ENCODE measurements at places on chromosomes 4 and X.

DNA sequence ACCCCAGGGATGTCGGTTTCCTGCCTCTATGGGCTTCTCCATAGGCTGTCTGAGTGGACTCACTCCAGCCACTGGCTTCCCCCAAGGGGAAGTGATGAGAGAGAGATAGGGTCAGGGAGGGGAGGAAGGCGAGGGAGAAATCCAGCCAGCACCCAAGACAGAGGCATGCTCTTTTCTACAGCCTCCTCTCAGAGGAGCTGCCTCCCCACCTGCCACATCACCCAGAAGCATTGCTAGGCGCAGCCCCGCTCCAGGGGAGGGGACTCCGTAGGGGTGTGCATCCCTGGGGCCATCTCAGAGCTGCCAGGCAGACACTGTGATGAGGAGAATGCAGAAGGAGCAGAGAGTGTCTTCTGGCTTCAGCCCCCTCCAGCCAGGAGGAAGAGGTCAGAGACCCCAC lies 109.5 kb upstream of the NKX1-1 start:
- DNase-seq: no peak

DNA sequence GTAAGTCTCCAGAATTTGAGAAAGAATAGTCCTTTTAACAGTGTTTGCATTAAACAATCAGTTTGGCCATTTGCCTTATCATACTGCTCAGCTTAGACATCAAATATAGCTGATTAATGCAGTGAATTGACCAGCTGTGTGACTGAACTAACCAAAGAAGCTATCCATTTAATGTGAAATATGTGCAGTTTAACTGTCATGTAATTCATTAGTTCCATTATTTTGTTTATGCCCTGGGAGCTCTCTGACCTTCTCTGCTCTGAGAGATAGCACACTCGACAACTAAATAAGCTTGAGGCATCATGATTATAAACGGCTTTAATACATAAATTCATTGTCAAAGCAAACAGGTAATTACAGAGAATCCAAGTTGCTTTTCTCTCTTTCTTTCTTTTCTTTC lies 324.3 kb upstream of the PCDH7 start:
- no peak for DNase-seq

DNA sequence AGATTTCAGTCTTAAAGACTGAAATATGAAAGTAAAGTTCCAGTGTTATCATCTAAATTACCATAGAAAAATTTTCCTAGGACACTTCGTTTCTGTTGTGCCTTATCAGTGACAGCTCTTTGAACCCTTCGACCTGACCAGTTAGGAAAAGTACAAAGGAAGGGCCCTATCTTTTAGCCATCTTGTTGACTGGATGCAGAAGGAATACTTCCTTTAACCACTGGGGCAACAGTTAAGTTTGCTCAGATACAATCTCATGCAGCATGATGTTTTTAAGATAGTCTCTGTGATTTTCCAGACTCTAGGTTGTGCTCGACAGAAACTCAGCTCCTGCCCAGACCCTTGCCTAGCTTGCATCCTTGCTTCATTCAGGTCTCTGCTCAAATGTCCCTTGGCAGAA lies 210.5 kb upstream of the RPS6KA3 start:
- no peak for DNase-seq

DNA sequence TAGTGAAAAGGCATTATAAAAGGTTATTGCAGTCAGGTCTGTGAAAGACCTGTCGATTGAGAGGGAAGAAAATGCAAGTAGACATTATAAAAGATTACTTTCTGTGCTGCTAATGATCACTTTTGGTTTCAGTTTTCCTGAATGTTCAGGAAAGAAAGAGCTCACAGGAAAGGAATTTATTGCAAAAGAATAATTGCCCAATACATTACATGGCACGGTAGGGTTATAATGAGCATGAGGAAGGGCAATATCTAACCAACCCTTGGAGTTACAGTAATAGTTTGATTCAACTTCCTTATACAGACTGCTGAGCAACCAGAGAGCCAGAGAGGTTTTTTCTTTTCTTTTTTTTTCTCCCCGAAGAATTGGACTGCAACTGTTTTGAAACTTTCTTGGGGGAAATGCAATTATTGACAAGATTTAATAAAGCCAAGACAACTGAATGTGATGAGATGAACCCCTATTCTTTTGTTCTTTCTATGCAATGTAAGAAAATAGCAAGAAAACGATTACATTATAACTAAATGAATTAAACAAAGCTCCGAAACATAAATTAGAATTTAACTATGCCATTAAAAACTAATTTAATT lies 247.0 kb downstream of the C4orf33 start:
- DNase-seq: peak; percentile 80

DNA sequence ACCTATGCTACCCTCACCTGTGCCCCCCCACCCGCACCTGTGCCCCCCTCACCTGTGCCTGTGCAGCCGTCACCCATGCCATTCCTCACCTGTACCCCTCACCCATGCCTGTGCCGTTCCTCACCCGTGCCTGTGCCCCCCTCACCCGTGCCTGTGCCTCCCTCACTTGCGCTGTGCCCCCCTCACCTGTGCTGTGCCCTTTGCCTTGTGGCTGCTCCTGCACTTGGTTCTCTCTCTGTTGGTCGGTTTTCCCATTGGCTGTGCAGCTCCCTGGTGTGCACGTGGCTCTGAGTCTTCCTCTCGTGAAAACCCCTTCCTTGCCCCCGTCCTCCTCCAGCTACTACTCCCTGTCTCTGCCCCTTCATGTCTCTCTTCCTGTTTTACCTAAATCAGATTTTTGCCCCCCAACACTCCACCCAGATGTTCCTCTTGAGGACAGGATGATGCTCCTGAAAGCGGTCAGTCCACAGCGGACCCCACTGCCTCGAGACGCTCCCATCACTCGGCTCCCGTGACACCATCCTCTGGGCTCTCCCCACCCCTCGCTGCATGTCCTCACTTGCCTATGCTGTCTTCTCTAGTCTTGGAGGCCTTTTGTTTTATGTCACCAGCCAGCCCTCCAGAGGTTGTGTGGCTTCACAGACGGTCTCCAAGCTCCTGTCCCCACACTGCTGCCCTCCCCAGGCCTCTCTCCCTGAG lies 6.8 kb downstream of the MAEA start:
- no peak for DNase-seq

- DNase-seq: no peak
Measured at GRCh38 chr4:94828882-94829281, 71.1 kb downstream of the BMPR1B start.

DNA sequence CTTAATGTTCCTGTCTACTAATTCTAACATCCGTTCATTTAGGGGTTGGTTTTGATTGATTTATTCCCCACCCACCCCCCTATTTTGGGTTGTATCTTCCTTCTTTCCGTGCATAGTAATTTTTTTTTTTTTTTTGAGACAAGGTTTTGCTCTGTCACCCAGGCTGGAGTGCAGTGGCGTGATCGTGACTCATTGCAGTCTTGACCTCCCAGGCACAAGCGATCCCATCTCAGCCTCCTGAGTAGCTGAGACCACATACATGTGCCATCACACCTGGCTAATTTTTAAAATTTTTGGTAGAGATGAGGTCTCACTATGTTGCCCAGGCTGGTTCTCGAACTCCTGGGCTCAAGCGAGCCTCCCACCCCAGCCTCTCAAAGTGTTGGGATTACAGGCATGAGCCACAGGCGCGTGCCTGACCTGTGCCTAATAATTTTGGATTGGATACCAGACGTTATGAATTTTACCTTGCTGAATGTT lies 79.9 kb downstream of the ZFX start:
- DNase-seq: no peak

- DNase-seq: no peak
Measured at GRCh38 chrX:107730991-107731766, 44.4 kb downstream of the TSC22D3 start.

- no peak for DNase-seq
Measured at GRCh38 chrX:16526003-16526402, 124.0 kb upstream of the S100G start.

DNA sequence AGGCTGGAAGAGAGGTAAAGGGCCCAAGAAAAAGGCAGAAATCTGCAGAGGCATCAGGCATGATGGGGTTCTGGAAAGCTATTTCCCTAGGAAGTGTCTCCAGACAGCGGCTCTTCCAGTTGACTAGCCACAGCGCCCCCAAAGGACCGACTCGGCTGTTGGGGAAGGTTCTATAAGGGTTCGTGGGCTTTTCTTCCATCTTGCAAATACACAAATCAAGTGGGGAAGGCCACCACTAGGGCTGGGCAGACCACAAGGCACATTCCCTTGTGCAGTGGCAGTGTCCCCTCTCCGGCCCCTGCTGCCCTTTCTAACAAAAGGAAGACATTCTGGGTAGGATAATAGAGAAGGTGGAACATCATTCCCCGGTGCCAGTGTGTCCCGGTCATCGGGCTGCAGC lies 18.2 kb downstream of the BCOR start:
- no peak for DNase-seq

GRCh38 chr4:40349561-40350198 lies 14.5 kb downstream of the CHRNA9 start:
- no peak for DNase-seq

DNA sequence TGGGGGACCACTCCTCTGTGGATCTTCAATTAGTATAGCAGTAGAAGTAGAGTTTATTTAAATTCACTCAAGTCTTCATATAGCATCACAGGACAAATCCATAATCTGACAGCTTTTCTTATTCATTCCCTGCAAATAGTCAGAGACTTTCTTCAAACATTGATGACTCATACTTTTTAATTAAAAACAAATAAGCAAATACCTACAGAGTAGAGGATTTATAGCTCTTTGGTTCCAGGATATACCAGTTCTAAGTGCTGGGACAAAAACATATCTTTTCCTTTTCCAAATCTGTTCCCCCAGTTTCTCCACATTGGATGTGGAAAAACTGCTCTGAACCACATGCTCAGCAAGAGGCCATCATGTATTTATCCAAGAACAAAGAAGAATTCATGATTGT lies 24.1 kb downstream of the EMCN start:
- DNase-seq: peak; percentile 38

GRCh38 chr4:78601013-78601412 lies 49.4 kb downstream of the ANXA3 start:
- no peak for DNase-seq

GRCh38 chr4:8311101-8312068 lies 41.8 kb downstream of the HTRA3 start:
- no peak for DNase-seq

- no peak for DNase-seq
Measured at GRCh38 chr4:150997141-150997540, 17.9 kb downstream of the LRBA start.

DNA sequence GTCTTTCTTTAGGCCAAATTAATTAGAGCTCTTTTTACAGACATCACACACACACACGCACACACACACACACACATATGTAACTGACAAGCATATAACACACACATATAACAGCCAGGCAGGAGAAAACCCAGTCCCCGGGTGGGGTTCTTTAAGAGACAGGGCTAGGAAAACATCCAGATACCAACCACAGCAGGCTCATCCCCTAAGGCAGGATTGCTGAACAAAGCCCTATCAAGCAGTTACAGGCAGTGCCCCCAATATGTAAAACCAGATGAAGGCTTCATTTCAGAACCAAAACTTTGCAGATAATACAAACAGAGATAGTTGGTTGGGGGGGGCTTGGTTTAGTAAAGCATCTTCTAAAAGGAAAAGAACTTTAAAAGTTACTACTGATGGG lies 18.0 kb upstream of the FAM47E start:
- no peak for DNase-seq

DNA sequence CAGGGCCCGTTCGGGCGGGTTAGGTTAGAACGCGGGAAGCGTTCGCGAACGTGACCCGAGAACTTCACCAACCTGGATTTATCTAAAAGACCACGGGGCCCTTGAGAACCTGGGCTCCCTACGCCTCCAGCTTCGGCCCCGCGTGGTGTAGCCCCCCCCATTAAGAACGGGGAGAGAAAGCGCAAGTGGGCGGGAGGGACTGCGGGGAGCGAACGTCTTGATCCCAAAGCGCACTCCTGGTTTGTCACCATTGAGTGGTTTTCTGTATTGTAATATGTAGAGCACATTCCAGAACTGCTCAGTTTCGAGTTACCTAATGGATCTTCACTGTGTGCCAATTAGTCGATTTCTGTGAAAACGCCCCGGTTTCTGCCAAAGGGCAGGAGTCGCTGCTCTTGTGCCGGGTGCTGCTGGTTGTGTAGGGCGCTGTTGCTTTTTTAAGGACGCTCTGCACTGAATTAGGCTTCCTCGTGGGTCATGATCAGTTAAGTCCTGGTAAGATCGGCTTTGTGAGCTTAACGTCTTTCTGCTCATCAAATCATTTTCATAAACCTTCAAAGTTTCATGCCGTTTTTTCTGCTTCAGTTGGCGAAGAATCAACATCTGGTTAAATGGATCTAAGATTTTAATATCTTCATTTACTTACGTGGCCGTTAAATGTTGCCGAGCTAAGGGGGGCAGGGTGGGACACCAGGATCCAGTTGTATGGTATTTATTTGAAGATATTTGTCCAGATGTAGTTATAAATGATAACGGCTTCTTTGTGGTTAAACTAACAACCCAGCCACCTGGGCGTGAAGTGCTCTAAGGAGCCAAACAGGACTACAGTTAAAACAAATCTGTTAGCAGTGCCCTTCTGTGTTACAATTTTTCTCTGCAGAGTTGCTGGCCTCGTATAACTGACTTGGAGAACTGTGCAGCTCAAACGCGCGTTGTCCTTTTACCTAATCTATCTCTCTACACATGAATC lies 809 bp downstream of the MND1 start:
- DNase-seq: peak; percentile 56

DNA sequence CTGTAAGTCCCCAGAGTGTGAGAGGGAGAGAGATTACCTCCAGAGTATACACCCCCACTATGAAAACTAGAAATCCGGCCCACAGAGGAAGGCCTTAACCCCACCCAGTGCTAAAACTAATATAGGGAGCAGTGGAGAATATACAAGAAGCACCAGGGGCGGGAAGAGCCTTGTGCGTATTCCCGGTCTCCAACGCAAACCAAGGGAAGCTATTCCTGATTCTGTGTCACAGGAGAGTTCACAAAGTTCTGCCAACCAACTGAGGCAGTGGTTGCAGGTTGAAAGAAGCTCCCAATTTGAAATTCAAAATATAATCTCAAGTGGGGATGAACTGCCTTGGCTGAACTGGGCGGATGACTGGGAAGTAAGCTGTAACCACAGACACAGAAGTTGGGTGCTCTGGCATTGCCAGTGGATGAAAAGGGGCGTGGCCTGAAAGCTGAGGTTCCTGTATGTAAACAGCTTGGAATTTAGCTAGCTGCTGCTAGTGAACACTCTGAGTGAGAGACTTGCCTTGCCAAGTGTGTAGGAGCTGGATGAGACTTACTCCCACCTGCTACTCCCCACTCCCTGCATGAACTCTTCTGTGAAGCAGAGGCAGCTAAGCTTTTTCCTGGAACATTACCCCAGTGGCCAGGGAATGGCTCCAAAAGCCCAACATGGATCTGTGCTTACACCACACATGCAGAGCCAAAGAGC lies 32.7 kb downstream of the ELF2 start:
- peak; percentile 20 for DNase-seq

GRCh38 chr4:113584407-113585150 lies 177.0 kb downstream of the CAMK2D start:
- DNase-seq: peak; percentile 77

Measured in fibroblast of upper back skin (primary cell).